Fibroblast of mammary gland (primary cell): ENCODE measurements at places on chromosomes 3 and 15.

GRCh38 chr3:78880603-78881461, 887.0 kb downstream of the ROBO1 start:
- peak; percentile 69 for DNase-seq

DNA sequence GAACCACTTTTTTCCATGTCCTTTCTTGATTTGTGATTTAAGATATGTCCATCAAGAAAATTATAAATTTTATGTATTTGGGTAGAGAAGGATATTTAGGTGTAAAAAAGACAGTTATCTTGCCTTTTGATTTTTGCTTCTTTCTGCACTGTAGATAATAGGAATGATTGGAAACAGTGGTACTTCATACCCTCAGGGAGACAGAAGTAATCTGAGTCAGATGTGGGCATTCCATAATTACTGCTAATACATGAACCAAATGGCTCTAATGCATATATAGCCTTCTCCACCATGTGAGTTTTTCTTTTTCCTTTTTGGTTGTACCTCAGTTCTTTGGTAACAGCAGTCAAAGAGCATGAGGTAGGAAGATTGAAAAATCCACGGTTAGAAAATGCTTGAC, 67.2 kb downstream of the RARB start:
- DNase-seq: no peak

DNA sequence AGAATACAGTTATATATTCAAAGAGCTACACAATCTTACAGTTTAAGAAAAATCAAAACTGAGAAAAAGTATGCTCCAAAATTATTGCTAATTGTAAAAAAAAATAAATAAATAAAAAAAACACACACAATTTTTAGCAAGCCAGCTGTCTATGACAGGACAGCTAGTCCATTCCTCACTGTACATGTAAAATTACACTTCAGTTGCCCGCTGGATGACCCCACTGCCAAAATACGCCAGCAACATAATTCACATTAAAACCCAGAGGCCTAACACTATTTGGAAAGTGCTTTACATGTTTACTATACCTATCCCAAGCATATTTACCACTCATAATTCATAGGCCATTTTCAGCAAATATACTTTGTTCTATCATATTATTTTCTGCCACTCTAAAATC, 5.8 kb downstream of the MYO9A start:
- peak; percentile 31 for DNase-seq

- DNase-seq: no peak
Observed at GRCh38 chr3:182248349-182248880, 536.7 kb downstream of the SOX2 start.

DNA sequence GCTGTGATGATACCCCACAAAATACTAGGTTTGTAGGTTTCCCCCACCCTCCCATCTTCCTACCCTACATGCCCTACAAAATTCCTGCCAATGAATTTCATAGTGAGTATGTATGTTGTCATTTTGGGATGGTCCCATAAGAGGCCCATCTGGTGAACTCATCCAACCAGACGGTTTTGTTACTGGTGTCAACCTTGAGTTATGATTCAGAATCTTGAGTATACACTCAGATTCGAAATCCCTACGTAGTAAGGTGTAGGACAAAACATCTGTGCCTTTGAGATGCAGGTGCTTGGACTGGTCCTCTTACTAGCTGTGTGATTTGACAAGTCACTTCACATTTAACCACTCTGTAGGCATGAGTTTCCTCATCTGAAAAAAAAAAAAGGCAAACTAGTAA, 3.6 kb downstream of the SIAH2 start:
- DNase-seq: peak; percentile 65

DNA sequence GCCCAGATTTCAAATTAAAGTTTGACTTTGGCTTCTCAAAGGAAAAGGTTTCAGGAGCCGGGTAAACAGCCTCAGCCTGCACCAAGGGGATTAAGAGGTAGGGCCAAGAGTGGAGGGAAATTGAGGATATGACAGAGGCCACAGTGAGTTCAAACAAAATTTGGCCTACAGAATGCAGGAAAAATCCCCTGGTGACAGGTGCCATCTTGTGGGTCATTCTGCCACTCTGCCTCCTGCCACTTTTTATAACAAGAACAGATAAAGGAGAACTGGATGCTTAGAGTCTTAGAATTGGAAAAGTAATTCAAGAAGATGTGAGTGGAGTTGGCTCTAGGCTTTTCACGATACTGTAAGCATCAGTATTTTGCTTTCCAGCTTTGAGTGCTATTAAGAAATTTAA, 253.2 kb downstream of the NR2F2 start:
- DNase-seq: no peak

DNA sequence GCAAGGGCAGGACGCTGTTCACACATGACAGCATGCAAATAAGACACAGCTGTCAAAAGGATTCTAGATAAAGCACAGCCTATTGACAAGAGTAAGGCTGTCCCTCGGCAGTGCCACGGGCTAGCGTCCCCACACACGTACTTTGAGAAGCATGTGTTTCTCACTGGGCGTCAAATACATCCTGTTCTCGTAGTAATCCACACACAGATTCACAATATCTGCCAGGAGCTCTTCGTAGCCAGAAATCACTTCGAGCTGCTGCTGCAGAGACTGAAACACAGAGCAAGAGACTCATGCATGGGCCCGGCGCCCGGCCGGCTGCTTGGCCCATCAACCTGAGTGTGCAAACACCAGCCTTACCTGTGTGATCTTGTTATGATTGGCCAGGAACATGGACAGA, 41.1 kb downstream of the CYFIP1 start:
- DNase-seq: no peak

DNA sequence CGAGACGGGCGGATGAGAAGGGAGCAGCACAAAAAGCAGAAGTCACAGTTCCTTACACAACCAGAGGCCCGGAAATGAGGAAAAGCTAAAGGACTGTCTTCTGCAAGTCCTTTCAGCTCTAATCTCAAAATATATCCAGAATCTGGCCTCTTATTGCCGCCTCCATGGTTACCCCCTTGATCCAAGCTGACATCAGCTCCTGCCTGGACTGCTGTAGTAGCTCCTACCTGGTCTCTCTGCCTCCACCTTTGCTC, 324.0 kb upstream of the ROPN1 start:
- DNase-seq: no peak

DNA sequence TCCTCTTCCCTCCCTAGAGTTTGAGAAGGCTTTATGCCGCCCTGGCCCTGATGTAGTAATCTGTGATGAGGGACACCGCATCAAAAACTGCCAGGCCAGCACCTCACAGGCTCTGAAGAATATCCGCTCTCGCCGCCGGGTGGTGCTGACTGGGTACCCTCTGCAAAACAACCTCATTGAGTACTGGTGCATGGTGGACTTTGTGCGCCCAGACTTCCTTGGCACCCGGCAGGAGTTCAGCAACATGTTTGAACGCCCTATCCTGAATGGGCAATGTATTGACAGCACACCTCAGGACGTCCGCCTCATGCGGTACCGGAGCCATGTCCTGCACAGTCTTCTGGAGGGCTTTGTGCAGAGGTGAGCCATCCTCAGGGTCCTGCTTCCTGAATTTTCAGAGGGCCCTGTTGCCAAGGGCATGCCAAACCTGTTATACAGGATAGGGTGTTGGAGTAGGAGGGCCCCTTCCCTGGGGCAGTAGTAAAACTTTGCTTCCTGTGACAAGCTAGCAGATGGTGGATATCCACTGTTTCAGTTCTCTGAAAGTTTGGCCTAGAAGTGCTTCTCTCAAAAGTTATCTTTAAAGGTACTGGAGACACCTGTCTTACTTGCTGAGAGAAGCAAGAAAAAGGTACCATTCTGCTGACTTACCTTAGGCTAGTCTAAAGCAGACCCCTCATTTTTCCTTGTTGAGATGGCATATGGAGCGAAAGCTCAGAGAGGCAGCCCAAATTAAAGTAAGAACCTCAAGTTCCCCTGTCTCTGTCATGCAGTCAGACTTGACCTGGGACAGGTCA, 33.7 kb upstream of the TEX264 start:
- no peak for DNase-seq

DNA sequence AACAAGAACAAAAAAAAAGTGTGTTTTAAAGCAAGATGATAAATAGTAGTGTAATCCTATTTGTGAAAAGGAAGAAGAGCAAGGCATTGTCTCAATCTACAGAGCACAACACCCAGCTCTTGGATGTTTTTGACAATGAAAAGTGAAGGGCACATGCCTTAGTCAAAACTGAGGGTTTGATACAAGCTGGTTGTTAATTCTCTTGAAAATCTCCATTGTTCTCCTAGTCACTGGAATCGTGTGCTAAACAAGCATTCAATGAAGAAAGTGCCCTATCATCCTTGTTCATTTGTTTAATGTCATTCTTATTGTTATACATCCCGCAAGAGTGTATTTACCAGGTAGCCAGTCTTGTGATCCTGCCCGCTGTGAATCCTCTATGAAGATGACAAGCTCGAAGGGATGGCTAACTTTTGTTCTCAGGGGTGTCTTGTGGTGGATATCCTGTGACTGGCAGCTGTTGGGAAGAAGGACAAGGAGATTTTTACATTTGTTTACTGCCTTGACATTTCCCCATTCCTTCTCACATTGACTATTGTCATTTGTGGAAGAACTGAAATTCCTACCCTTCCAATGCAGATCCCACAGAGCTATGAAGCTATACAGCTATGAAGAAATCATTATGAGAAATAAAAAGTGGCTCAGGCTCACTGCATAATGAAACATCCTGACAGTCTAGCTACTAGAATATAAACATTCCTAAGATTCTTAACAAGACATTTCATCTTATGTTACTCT, 175.9 kb downstream of the VGLL3 start:
- no peak for DNase-seq

- DNase-seq: no peak
Observed at GRCh38 chr3:130835483-130835882, 58.4 kb upstream of the ATP2C1 start.

DNA sequence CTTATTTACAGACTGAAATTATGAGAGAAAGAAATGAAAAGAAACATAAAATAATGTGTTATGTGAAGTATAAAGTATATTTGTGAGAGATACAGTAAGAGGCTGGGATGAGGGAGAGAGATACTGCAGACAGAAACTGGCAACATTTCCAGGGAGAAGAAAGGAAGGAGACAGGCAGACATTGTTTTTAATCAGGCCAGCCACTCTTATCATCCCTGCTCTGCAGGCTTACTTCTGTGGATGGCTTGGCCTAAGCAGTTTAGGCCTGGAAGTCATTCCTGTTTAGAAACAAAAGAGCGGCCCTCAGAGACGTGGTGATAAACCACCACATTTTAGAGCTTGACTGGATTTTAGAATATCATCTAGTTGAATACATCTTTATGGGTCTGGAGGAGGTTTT, 12.4 kb downstream of the PCCB start:
- DNase-seq: no peak

- DNase-seq: peak; percentile 24
Observed at GRCh38 chr15:91921188-91921842, 67.8 kb downstream of the SLCO3A1 start.
